ENCODE measurements at places on chromosomes 6 and 20. TPM values are rescaled to one million over a fixed set of nuclear protein-coding genes. Genes with fewer than 3 reads are reported as not detected.

DOP1A gene
- 36.4 TPM for polyA plus RNA-seq

C20orf144 gene
- 0.22 TPM for polyA plus RNA-seq

FHL5 gene
- polyA plus RNA-seq: 0.21 TPM

SLC17A4 gene
- polyA plus RNA-seq: 1.1 TPM

CAGE1 gene
- 0.17 TPM for polyA plus RNA-seq

SNAI1 gene
- polyA plus RNA-seq: 11.2 TPM

TRERF1 gene
- polyA plus RNA-seq: 18.7 TPM

TP53INP2 gene
- polyA plus RNA-seq: 12.8 TPM

FGD2 gene
- polyA plus RNA-seq: 1.4 TPM

FAM209A gene
- 0.89 TPM for polyA plus RNA-seq

CRISP3 gene
- not detected for polyA plus RNA-seq

ERMARD gene
- 38.3 TPM for polyA plus RNA-seq

SEMG1 gene
- polyA plus RNA-seq: not detected

C6orf163 gene
- polyA plus RNA-seq: 3.2 TPM

DEFB124 gene
- polyA plus RNA-seq: 0.12 TPM

HSPA1L gene
- 4.8 TPM for polyA plus RNA-seq

MACROD2 gene
- polyA plus RNA-seq: 14.4 TPM

MAPK13 gene
- polyA plus RNA-seq: 20.7 TPM

NHLRC1 gene
- polyA plus RNA-seq: 2.1 TPM

ENPP5 gene
- 21.3 TPM for polyA plus RNA-seq

HSPA12B gene
- polyA plus RNA-seq: 19.0 TPM

MTFR2 gene
- 2.7 TPM for polyA plus RNA-seq

FERMT1 gene
- 3.1 TPM for polyA plus RNA-seq

CCR6 gene
- not detected for polyA plus RNA-seq

TMEM244 gene
- not detected for polyA plus RNA-seq

PTGIS gene
- polyA plus RNA-seq: 35.3 TPM

RNF144B gene
- polyA plus RNA-seq: 15.7 TPM

INSM1 gene
- not detected for polyA plus RNA-seq

C6orf52 gene
- polyA plus RNA-seq: 4.6 TPM

LY6G5C gene
- polyA plus RNA-seq: 2.4 TPM

CLVS2 gene
- polyA plus RNA-seq: 0.22 TPM

KIF25 gene
- 0.90 TPM for polyA plus RNA-seq

PRR18 gene
- polyA plus RNA-seq: 0.33 TPM

CENPW gene
- 28.7 TPM for polyA plus RNA-seq

GSTA2 gene
- polyA plus RNA-seq: not detected

APOM gene
- polyA plus RNA-seq: 106 TPM

COL12A1 gene
- 82.7 TPM for polyA plus RNA-seq

KIFC1 gene
- polyA plus RNA-seq: 35.4 TPM

All from right renal pelvis (tissue), 4 donors.